NCI-H187 (cell line): ENCODE measurements at places on chromosomes 1 and 21.

DNA sequence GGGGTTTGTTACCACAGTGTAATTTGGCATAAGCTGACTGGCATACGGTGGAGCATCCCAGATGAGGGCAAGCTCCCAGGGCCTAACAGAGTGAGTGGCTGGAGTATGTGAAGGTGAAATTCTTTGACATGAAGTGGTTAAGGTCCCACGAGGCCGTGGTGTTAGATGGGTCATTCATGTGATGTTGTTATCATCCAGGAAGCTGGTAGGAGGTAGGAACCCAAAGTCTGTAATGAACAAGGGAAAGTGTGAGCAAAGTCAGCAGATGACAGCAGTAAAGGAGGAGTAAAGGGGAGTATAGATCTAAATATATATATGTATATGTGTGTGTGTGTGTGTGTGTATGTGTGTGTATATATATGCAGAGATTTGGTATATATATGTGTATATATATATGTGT, 47.6 kb downstream of the MDM4 start:
- no peak for DNase-seq

DNA sequence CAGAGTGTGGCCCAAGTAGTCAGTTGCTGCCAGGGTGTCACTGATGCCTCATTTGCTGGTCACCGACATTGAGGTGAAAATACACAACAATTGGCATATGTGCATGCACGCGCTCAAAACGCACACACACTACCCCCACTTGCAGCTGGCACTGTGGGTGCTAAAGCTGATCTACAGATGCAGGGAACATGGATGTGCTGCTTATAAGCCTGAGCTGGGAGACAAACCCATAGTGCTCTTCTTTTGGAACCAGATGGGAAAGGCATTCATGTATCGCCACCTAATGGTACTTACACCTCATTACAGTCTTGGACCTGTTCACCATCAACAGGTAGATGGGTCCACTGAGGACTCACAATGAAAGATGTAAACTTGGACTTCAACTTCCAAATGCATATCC, 70.3 kb upstream of the CAMK1G start:
- DNase-seq, result no peak

DNA sequence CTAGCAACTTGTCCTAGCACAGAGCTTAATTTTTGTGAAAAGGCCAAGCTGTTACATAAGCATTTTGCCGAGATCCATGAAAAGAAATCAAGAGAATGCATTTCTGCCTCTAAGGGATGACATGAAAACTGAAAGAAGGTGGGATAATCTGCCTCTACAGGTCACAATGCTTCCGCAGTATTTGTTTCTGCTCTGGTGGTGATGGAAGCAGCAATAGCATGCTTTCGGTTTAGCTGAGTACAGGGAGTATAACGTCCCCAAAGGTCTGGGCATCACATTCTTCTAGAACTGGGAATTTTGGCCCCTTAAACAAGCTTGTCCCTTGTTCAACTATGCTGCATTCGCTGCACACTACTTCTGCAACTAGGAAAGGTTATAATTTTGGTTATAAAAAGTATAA, 14.4 kb upstream of the MAGI3 start:
- no peak for DNase-seq

DNA sequence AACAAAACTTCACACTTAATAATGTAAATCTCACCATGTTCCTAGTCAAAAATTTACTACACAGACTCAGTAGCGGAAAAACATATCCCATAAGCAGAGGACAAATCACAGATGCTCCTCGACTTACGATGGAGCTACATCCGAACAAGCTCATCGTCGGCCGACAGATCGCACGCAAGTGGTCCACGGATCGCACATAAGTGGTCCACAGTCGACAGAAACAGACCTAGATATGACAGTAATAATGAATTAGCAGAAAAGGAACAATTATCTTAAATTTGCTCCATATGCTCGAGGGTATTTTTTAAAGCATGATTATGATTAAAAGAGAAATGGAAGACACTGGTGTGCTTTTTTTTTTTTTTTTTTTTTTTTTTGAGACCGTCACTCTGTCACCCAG, 36.3 kb downstream of the WDR4 start:
- no peak for DNase-seq

GRCh38 chr1:83802023-83802422, 196.9 kb downstream of the TTLL7 start:
- DNase-seq, result no peak

GRCh38 chr1:218575856-218576255, 230.7 kb downstream of the TGFB2 start:
- DNase-seq, result no peak

GRCh38 chr1:101995984-101996745, 561 bp downstream of the OLFM3 start:
- no peak for DNase-seq

DNA sequence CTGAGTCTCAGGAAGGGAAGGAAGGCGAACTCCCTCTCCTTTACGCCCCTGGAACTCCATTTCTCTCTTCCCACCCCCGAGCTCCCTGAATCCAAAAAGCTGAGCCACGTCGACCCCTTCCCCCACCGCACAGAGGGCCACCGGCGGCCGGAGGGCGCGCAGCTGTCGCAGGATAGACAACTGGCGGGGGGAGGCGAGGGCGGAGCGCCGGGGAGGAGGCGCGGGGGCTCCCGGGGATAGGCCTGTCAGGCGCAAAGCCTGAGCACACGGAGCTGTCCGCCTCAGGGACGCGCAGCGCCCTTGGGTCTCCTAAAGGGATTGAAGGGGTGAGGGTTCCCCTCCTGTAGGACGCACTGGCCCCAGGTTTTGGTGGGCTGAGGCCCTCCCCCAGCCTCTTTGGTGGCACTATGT, 752 bp upstream of the ACTA1 start:
- no peak for DNase-seq

GRCh38 chr1:164625004-164625617, 66.1 kb downstream of the PBX1 start:
- no peak for DNase-seq

DNA sequence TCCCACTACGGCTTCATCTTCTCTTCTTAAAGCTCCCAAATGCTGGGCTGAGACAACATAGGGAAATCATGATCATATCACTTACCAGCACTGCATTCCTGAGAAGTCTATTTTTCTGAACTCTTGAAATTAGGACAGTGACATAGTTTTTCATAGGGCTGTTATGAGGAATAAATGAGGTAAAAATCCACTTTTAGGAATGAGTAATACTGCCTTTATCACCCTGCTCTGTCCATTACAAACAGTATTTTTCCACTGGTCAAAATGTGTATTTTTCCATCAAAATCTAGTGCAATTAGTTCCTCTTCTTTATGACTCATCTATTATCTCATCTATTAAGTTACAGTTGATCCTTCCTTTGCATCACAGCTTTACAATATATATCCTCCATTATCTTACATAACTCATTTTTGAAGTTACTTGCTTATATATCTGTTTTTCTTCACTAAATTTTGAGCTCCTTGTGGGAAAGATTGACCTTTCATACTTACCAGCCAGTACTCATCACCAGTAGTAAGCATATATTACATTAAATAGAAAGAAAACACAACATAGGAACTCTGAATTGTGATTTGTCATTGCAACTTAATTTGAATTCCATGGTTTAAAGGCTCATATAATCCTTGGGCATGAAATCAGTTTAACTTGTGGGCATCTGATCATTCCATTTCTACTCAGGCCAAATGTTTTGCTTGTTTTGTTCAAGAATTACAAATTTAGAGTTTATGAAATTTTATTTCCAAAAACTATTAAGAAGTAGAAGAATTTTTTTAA, 37.1 kb downstream of the PRRX1 start:
- no peak for DNase-seq

DNA sequence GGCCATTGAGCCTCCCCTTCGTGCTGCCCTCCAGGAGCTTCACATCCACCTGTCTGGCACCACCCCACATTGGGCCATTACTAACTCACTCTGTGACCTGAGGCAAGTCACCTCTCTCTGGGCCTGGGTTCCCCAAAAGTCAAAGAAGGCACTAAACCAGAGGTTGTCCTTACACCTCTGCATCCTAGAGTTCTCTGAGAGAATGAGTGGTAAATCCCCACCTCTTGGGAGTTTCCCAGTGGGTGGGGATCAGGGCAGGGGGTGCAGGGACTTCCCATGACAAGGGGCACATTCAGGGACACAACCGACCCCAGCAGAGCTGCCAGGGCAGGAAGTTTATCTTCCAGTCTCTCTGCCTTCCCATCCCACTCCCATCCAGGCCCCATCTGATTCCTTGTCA, 99.7 kb downstream of the EPHB2 start:
- DNase-seq, result no peak

DNA sequence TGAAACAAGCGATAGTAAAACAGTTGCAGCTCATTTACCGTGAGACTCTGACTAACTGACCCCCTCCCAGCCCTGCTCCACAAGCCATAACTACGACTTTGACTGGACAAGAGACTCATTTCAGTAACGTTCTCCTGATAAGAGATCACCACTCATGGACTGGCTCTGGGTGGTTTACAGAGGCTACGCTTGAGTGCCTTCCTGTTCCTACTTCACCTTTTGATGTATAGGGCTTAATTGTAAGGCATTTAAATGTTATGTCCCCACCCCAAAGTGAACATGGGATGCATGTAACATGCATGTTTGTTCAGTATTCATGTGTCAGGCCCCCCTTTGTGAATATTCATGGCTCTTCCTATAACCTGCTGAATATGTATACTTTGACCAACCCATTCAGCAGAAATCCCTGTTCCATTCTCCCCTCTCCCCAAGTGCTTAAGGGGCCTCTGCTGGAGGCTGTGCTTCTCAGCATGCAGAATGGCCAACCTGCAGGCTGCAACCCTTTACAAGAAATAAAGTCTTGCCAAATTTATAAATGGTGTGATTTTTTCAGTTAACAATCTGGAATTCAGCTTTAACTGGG, 50.7 kb upstream of the SPOCD1 start:
- no peak for DNase-seq

GRCh38 chr1:67468066-67468718, 38.0 kb upstream of the SERBP1 start:
- no peak for DNase-seq

DNA sequence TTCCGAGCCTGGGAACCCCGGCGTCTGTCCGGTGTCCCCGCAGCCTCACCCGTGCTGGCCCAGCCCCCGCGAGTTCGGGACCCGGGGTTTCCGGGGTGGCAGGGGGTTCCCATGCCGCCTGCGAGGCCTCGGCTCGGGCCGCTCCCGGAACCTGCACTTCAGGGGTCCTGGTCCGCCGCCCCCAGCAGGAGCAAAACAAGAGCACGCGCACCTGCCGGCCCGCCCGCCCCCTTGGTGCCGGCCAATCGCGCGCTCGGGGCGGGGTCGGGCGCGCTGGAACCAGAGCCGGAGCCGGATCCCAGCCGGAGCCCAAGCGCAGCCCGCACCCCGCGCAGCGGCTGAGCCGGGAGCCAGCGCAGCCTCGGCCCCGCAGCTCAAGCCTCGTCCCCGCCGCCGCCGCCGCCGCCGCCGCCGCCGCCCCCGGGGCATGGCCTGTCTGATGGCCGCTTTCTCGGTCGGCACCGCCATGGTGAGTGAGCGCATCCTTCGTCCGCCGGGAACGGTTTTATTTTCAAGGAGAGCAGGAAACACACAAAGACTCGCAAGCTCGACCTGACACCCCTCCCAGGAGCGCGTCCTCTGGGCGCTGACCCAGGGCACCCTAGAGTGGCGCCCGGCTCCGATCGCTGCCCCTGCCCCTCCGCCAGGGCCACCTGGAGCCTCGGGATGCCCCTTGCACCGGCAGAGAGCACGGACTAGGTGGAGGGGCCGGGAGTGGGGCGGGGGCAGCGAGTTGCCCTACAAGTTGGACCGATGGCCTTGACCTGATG, at the start of gene ABCG1:
TSS of gene ABCG1 (plus strand) at position 305 of the 770 bp plus-strand sequence. CDS start at position 428, 123 bp downstream.
- peak; percentile 25 for DNase-seq

- DNase-seq, result no peak
Measured at GRCh38 chr1:89596698-89597097, 36.2 kb upstream of the LRRC8C start.

DNA sequence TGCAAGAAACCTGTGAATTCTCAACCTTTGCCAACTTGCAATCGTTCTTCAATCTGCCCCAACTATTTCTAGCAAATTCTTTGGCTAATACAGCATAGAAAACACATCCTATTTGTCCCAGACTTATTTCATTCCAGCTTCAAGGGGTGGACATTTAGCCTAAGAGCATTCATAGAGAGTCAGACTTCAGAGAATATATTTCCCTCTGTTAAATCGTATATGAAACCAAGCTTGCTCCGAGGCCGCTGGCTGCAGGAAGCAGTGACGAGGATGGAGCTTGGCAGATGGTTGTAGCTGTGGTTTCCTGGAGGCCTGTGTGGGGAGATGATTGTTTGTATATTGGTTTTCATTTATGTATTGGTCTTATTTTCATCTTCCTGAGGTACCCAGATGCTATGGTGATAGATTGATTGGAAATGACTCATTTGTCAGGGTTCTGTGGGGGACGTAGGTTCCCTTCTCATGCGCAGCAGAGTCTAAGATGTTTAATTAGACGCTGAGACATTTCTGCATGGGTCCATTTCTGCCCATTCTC, 26.1 kb downstream of the MAN1C1 start:
- DNase-seq, result no peak

- no peak for DNase-seq
Measured at GRCh38 chr1:6095511-6096242, 50.0 kb downstream of the KCNAB2 start.

GRCh38 chr1:6914706-6915105, 129.5 kb downstream of the CAMTA1 start:
- DNase-seq, result no peak
